ENCODE measurements at places on chromosomes 16 and 17. TPM values are rescaled to one million over a fixed set of nuclear protein-coding genes. Genes with fewer than 3 reads are reported as not detected.

DNA sequence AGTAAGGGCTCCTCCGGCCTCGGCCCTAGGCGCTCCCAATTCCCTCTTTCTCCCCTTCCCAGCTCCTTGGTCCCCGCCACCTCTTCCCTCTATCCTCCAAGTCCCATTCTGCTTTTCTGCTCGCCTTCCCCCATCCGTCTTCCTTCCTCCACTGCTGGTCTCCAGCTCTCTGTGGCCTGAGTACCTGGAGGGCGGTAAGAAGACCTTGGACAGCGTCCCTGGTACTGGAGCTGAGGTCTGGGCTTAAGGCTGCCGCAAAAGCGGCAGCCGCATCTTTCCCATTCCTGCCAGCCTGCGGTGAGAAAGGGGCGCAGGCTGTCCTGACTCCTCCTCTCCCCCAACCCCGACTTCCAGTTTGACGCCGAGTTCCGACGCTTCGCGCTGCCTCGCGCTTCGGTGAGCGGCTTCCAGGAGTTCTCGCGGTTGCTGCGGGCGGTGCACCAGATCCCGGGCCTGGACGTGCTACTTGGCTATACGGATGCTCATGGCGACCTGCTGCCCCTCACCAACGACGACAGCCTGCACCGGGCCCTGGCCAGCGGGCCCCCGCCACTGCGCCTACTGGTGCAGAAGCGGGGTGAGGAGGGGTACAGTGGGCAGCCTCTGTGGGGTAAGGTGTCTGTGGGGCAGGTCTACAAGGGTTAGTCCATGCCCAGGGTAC lies 471 bp downstream of the PARD6A start:
- peak; percentile 64 for DNase-seq

GRCh38 chr16:86557587-86557986 lies 2.6 kb upstream of the MTHFSD start:
- no peak for DNase-seq

DNA sequence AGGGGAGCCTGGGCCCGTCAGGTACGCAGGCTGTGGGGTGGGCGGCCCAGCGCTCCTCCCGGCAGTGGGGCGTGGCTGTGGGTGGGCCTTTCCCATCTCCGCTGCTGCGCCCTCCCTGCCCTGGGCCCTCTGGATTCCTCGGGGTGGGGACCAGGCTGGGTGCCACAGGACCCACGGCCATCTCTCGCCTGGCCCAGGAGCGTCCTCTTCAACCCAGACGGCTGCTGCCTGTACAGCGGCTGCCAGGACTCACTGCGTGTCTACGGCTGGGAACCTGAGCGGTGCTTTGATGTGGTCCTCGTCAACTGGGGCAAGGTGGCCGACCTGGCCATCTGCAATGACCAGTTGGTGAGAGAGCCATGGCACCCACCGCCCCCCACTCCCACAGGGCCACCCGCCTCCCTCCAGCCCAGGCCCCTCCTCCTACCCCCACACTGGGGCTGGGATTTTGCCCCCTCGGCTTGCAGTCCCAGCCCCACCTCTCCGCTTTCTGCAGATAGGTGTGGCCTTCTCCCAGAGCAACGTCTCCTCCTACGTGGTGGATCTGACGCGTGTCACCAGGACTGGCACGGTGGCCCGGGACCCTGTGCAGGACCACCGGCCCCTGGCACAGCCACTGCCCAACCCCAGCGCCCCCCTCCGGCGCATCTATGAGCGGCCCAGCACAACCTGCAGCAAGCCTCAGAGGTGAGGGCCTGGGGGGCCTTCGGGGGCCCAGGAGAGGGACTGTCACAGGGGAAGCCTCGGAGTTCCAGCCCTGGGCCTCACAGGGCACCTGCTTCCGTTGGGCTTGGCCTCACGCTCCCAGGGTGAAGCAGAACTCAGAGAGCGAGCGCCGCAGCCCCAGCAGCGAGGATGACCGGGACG lies 17.2 kb downstream of the KATNB1 start:
- no peak for DNase-seq

GRCh38 chr17:69692171-69692570 lies 277.7 kb downstream of the MAP2K6 start:
- no peak for DNase-seq

DNA sequence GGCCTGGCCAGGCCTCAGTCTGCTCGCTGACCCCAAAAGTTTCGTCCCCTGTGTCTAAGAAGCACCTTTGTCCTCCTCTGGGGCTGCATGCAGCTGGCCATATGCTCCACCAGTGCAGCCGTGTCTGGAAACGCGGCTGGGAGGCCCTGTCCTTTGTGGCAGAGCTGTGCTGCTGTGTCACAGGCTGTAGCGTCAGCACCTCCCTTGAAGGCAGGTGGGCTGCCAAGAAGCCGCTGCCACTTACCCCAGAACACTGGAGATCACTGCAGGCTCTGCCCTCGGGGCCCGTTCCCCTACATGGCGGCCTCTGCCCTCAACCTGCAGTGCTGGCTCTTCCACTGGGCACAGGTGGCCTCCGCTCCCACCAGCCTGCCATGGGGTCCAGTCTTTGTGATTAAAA lies 15.7 kb upstream of the MC1R start:
- DNase-seq, result no peak

- no peak for DNase-seq
Observed at GRCh38 chr16:3655396-3656159, 1.1 kb downstream of the DNASE1 start.

GRCh38 chr16:52293204-52293603 lies 253.7 kb downstream of the TOX3 start:
- DNase-seq, result no peak

DNA sequence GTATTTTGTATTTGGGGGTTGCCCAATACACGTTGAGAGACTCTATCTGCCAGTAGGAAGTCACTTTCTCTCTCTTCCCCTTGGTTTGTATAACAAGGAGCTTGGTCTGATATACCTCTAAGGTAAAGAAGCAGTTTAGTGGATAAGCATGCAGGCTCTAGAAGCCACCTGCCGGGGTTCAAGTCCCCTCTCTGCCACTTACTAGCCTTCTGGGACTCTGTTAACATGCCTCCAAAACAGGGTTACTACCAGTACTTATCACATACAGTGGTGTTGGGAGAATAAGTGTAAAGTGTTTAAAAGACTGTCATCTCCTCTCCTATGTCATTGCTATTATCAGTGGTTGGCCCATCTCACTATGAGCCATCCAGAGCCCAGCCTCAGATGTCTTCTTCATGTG lies 156.1 kb upstream of the HS3ST3A1 start:
- no peak for DNase-seq

- DNase-seq, result no peak
Observed at GRCh38 chr17:56718515-56718914, 115.2 kb downstream of the C17orf67 start.

DNA sequence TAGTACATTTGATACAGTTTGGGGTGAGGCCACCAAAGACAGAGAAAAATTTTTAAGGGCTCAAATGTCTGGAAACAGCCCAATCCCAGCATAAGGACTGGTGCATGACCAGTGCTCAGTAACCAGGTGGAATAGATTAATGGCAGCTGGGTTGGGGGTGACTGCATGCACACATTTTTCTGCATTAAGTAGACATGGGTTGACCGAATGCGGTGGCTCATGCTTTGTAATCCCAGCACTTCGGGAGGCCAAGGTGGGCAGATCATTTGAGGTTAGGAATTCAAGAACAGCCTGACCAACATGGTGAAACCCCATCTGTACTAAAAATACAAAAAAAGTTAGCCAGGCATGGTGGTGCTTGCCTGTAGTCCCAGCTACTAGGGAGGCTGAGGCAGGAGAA lies 121.1 kb upstream of the HSBP1 start:
- DNase-seq, result no peak

DNA sequence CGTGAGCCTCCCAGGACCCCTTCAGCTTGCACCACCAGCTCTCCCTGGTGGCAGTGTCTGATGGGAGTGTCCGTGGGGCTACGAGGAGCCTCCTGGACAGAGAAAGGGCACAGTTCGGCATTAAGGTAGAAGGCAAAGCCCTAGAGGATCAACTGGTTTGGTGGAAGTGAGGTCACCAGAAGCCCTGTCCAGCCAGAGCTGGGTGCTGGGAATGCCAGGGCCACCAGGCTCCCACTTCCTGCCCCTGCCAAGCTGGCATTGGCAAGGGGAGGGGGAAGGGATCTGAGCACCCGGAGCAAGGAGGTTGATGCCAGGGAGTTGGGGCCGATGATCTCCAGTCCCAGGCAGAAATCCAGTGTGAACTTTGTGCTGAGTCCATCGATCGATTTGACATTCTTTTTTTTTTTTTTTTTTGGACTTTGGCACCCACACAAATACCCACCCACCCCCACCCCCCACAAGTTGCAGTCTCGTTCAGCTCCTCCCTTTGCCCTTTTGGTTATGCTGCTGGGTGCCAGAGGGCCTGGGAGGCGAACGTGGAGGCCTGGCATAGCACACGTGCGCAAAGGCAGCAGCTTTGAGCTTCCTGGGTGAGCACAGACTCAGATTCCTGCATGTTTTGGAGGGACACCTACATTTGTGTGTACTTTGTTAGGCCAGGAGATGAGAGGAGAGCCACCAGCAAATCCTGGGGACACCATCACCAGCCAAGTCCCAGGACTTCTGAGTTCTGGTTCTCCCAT lies 2.1 kb downstream of the NHERF1 start:
- DNase-seq, result no peak

GRCh38 chr16:84948851-84949610 lies 62.3 kb downstream of the ZDHHC7 start:
- no peak for DNase-seq

DNA sequence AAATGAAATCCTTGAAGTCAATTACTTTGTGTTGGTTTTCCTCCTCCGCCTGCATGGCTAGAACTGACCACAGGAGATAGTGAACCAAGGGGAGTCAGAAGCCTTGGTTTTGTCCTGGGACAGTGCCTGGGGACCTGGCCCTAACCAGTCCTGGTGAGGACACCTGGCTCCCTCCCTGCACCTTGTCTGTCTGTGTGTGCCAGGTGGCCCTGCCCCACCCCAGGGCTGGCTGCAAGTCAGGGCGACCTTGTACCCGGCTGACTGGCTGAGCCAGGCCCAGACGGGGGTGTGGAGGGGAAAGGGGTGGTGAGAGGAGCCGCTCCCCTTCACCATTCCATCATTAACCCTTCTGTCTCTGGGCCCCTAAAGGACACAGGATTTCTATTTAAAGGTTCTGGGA lies 3.4 kb downstream of the RAPGEFL1 start:
- DNase-seq, result no peak

DNA sequence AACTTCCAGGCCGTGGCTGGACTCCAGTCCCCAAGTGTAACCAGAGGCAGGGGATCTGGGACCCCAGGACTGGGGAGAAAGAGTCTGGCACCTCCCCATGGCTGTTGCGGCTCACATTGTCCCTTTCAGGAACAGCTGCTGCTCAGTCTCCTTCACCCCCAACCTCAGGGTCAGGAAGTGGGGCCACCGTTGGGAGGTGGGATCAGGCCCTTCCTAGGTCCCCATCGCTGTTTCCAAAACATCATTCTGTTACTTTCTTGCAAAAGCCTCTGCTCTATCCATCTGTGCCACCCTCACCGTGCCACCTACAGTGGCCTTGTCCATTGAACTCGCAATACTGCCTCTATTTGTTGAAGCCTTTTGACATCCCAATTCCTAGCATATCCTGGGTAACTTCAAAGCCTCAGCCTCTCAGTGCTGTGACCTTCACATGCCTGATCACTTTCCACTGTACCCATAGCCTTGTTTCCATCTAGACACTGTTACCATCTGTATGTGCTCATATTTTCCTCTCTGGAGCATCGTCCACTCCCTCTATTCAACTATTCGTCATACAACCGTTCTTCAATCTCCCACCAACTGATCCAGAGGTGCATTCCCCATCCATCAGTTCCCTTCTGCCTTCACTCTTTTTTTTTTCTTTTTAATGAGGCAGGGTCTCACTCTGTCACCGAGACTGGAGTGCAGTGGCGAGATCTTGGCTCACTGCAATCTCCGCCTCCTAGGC lies 15.0 kb upstream of the SRCIN1 start:
- DNase-seq, result no peak

DNA sequence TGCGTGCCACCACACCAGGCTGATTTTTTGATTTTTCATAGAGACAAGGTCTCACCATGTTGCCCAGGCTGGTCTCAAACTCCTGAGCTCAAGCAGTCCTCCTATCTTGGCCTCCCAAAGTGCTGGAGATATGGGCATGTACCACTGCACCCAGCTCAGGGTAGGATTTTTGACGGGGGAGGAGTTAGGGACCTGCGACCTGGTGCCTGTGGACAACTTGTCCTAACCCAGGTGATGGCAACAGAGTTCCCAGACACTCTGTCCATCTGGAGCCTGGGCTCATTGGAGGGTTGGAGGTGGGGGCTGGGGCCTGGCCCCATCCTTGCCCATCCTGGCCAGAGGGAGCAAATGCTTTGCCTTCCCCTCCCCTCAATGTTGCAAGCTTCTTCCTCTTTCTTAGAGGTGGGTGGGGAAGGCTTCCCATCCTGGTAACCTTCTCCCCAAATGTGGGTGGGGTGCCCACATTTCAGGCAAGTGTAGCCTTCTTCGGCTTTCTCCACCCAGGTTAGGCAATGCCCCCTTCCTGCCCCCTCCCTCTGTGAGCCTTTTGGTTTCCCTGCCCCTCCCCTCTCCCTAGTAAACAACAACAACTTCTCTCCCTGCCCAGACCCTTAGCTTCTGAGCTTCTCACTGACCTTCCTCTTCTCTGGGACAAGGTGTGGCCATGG lies 24.9 kb downstream of the RARA start:
- DNase-seq, result no peak

DNA sequence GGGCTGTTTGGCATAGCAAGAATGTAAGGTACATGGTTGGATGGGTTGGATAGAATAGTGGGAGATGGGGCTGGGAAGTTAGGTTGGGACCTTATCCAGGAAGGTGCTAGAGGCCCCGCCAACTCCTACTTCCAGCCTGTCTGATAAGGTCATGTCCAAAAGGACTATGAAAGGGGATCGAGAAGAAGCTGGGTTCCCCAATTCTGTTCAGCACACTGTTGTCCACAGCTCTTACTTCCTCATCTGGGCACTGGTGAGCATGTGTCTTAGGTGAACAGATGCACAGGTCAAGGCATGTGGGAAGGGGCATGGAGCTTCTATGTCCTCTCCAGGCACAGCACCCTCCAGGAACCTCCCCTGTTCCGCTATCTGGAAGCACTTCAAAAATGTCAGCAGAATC lies 5.6 kb upstream of the ULK2 start:
- no peak for DNase-seq

ATP2C2 gene
- total RNA-seq, result under 0.01 TPM

EFCAB13 gene
- total RNA-seq, result 6.2 TPM

ACSM2A gene
- under 0.01 TPM for total RNA-seq

PRSS53 gene
- 0.44 TPM for total RNA-seq

TBC1D3E gene
- not detected for total RNA-seq

USH1G gene
- not detected for total RNA-seq

SBK1 gene
- under 0.01 TPM for total RNA-seq

ZDHHC1 gene
- total RNA-seq, result 3.5 TPM

KREMEN2 gene
- total RNA-seq, result not detected

GDPD1 gene
- total RNA-seq, result 0.79 TPM

SGCA gene
- total RNA-seq, result not detected

ZMYND15 gene
- total RNA-seq, result under 0.01 TPM

ENDOV gene
- total RNA-seq, result 15.3 TPM

TSNAXIP1 gene
- total RNA-seq, result 0.22 TPM

CTRL gene
- total RNA-seq, result 0.22 TPM
